ENCODE measurements at places on chromosomes 12 and 14.

- DNase-seq, result no peak
Observed at GRCh38 chr12:110141389-110141788, 17.2 kb downstream of the IFT81 start.

DNA sequence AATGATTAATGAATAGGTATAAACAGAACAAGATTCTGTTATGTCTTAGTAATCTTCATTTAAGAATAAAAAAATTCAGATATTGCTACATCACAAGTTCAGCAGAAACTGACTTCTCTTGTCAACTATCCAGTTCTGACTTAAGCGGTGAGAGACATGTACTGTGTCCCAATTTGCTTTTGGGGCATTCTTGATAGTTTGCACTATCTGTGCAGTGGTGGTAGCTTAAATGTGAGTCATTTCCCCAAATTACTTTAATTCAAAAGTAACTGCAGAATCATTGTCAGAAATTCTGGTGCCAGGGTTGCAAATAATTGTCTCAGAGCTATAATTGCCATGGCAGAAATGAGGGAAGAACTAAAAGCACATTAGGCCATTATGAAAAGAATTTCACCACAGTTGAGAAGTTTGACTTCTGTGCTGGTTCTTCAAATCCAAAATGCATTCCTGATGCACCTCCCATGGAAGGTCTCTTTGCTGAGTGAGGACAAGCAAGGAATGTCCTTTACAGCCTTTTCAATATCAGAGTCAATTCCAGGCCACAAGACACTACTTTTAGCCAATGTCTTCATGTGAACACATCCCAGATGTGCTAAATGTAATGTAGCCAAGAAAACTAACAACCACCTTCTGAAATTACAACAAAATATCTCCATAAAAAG lies 304.7 kb downstream of the SSPN start:
- no peak for DNase-seq

DNA sequence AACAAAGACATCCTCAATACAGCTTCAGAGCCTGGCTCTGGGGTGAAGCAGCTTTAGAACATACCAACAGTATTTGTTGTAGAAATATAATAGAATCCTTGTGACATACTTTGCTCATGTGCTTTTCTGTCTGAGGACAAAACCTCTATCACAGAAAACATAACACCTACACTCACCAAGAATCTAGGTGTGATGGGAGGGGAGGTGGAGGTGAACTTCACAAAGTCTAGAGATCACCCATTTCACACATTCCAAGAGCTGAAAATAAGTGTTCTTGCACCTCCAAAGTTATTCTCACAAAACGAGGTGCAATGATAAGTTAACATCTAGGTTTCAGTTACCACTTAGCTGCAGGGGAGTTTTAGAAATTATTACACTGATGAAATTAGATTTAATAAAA lies 32.7 kb upstream of the BTG1 start:
- DNase-seq, result no peak

- no peak for DNase-seq
Observed at GRCh38 chr12:105347499-105347898, 17.0 kb downstream of the C12orf75 start.

- no peak for DNase-seq
Observed at GRCh38 chr14:45492876-45493275, 239.9 kb upstream of the MIS18BP1 start.

DNA sequence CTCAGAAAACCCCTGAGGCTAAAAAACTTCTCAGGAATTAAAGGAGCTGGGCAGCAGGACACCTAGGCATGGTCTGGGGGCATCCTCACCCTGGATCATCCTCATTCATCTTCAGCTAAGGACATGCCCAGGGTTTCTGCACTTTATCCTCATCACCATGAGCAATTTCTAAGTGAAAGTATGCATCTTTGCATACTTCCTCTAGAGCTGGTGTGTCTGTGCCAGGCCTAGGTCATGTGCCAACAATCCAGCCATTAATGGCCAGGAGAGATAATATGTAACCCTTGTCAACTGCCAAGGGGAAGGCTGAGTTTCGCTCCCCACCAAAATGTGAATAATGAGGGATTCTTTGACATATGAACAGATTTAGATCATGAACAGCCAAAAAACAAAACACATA lies 160.5 kb downstream of the KITLG start:
- no peak for DNase-seq
